ENCODE measurements at places on chromosomes 6 and 20. TPM values are rescaled to one million over a fixed set of nuclear protein-coding genes. Genes with fewer than 3 reads are reported as not detected.

GRCh38 chr6:113315879-113316278 is 541.3 kb upstream of the MARCKS start:
- no peak for DNase-seq

DNA sequence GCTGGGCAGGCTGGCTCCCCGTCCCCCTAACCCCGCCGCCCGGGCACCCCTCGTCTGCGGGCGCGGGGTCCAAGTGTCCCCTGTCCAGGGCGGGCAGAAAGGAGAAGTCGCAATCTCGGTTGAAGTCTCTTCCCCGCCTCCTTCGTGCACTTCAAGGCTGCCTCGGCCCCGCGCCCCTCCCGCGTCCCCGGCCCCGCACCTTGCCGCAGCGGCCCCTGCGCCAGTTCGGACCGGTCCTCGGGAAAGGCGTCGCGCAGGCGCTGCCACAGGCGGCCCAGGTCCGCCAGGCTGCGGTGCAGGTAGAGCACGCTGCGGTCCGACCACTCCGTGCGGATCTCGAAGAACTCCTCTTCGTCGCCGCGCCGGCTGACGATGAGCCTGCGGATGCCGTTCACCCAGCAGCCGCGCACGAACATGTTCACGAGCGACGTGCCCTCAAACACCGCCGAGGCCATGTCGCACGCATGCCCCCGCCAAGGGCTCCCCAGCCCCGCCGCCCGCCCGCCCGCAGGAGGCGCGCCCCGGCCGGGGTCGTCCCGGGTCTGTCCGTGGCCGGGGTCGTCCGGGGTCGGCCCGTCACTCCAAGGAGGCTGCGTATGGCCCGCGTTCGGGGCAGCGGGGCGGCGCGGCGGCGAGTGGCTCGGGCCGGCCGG is at the start of gene PXDC1:
TSS of gene PXDC1 (minus strand) at position 637 of the 653 bp plus-strand sequence. CDS start at position 455, 182 bp downstream.
- DNase-seq = peak; percentile 81

GRCh38 chr20:16580147-16580546 is 6.9 kb upstream of the KIF16B start:
- DNase-seq = no peak

DNA sequence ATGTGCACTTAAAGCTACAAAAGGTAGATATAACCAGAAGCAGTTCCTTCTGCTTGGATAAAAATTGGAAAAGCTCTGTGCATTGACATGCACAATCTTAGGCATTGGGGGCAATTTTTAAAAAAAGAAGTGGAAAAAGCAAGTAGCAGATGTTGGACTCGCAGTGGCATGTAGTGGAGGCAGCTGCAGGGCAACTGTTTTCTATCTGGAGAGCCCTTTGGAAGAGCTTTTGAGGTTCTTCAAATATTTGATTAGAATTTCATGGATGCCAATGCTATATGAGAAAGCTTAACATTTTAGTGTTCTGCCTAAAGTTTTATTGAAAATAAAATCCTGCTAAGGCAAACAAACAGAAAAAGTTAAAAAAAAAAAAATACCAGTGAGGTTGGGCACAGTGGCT is 388.3 kb upstream of the RNF217 start:
- no peak for DNase-seq

- no peak for DNase-seq
Observed at GRCh38 chr6:40251637-40252300, 317.5 kb upstream of the MOCS1 start.

GRCh38 chr6:26217714-26218075 is 130.5 kb downstream of the HFE start:
- DNase-seq = no peak

GRCh38 chr6:130681028-130681427 is 146.2 kb upstream of the SMLR1 start:
- DNase-seq = no peak

DNA sequence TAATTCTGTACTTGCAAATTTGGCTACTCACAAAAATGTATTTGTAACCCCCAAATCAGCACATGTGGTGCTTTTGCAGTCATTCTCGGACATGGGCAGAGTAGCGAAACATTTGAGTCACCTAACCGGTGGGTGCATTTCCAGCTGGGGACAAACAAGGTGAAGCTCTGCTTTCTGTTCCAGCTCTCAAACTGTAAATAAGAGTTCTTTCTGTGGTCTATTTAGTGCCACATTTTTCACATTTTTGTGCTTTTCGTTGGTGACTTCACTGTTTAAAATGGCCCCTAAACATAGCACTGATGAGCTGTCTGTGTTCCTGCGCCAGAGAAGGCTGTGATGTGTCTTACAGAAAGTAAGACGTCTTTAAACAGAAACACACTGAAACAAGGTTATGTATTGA is 244.5 kb downstream of the CDC5L start:
- no peak for DNase-seq

- no peak for DNase-seq
Observed at GRCh38 chr6:9511157-9511556, 903.7 kb downstream of the TFAP2A start.

- DNase-seq = no peak
Observed at GRCh38 chr6:7650878-7651277, 60.9 kb downstream of the SNRNP48 start.

- no peak for DNase-seq
Observed at GRCh38 chr20:12728782-12729181, 280.0 kb upstream of the SPTLC3 start.

- no peak for DNase-seq
Observed at GRCh38 chr6:80134065-80134464, 27.6 kb downstream of the BCKDHB start.

DNA sequence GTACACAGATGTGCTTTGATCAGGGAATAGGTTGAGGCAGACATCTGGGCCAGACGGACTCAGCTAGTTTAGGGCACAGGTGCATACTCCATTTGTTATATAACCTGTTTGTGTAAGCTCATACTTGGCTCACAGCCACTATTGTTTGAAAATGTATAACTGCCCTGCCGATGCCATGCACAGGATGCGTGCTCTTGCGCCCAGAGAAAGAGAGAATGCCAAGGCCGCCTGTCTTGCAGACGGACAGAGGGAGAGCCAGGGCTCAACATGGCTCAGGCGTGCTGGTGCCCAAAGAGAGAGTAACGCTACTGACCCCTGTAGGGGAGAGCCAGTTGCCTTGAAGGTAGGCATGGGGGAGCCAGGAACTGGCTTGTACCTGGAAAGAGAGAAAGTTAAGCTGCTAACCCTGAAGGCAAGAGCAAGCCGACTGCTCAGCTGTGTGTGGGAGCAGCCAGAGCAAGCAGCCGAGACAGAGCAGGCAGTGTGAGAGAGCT is 57.7 kb downstream of the FAM229B start:
- no peak for DNase-seq

DNA sequence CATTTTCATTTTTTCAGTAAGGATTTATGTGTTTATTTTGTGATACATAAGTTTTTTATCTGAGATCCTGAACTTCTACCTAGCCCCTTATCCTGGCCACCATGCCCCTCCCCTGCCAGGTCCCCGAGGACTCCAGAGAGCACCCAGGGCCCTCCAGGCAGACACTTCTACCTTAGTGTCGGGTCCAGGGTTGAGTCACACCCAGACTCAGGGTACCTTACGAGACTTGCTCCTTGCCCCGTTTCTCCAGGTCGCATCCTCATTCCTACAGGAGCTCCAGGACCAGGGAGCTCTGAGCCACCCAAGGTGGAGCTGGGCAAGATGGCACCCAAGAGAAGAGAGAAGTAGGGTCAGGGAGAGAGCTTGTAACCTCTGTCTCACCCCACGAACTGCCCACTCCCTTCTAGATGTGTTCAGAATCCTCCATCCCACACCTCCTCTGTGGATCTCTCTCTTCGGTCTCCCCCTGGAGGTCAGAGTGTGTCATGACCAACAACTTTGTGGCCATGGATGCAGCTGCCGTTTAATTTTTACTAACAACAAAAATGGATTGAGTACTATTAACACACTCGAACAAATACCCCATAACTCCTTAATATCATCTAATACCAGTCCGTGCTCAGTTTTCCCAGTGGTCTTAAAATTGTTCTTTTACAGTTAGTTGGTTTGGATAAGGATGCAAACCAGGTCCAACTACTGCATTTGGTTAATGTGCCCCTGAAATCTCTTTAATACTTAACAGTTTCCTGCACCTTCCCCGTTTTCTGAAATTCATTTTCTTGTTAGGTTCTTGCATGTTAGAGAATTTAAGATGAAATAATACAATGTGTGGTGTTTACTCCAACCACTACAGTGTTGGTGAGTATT is 130.6 kb upstream of the INSM1 start:
- DNase-seq = no peak

GRCh38 chr6:134724771-134725340 is 225.0 kb downstream of the ALDH8A1 start:
- DNase-seq = no peak

- no peak for DNase-seq
Observed at GRCh38 chr6:160174681-160175080, 53.1 kb downstream of the SLC22A1 start.

DNA sequence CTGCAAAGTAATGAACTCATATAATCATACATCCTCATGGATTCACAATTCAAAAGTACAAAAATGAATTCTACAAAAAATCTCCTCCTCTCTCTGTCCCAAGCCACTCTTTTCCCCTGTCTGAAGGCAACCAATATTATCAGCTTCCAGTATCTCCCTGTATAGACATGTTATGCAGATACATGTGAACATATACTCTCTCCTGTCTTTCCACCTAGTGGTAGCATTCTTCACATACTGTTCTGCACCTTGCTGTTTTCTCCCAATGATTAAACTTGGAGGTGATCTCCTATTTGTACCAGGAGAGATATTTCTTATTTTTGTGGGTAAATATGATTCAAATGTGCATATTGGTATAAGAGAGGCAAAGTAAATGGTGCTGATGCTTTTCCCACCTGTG is 416.4 kb downstream of the EPM2A start:
- DNase-seq = no peak

- DNase-seq = no peak
Observed at GRCh38 chr6:18664401-18664800, 277.3 kb downstream of the RNF144B start.

GRCh38 chr20:47438464-47439381 is 63.0 kb upstream of the NCOA3 start:
- DNase-seq = no peak

- DNase-seq = no peak
Observed at GRCh38 chr6:118678866-118679265, 27.5 kb upstream of the CEP85L start.

The GABRR1 gene
- not detected for total RNA-seq

The TCP11 gene
- total RNA-seq = not detected

The CDH26 gene
- 2.3 TPM for total RNA-seq

The DDAH2 gene
- 40.6 TPM for total RNA-seq

The SIRPB2 gene
- 4.0 TPM for total RNA-seq

The NRN1 gene
- total RNA-seq = 14.0 TPM

The DEFB114 gene
- total RNA-seq = not detected

The OR2H1 gene
- not detected for total RNA-seq

The OOEP gene
- total RNA-seq = not detected

The HLA-DMB gene
- total RNA-seq = 8.8 TPM

The LY6G6C gene
- not detected for total RNA-seq

The SLC44A4 gene
- not detected for total RNA-seq

Data from Right ventricle myocardium inferior (tissue), 1 donor.